ENCODE measurements at places on chromosomes 7 and 10. TPM values are rescaled to one million over a fixed set of nuclear protein-coding genes. Genes with fewer than 3 reads are reported as not detected.

POLR3A gene
- total RNA-seq: 14.3 TPM

GRCh38 chr10:112141292-112141691, 42.3 kb downstream of the GPAM start:
- no peak for DNase-seq

DNA sequence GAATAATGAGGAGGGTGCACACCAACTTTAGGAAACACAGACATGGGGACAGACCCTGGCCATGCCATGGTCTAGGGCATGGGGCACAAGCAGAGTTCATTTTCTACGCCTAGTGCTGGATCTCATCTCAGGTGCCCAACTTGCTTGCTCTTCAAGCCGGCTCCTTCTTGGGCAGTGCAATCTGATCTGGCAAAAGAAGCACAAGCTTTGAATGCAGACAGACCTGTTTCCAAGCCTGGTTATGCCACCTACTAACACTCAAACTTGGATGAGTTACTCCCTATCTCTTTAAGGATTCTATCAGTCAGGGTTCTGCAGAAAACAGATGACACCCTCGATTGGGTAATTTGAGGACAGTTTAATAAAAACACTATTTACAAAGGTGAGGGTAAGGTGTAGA, 34.9 kb upstream of the WAPL start:
- no peak for DNase-seq

- DNase-seq: peak; percentile 78
Measured at GRCh38 chr7:26090927-26091519, 61.0 kb upstream of the NFE2L3 start.

CPN1 gene
- total RNA-seq: not detected

- no peak for DNase-seq
Measured at GRCh38 chr7:95365151-95365550, 31.0 kb downstream of the PON3 start.

OPN1SW gene
- not detected for total RNA-seq

OPN4 gene
- not detected for total RNA-seq

GRCh38 chr7:67486401-67486800, 489.8 kb downstream of the TYW1 start:
- no peak for DNase-seq

DNA sequence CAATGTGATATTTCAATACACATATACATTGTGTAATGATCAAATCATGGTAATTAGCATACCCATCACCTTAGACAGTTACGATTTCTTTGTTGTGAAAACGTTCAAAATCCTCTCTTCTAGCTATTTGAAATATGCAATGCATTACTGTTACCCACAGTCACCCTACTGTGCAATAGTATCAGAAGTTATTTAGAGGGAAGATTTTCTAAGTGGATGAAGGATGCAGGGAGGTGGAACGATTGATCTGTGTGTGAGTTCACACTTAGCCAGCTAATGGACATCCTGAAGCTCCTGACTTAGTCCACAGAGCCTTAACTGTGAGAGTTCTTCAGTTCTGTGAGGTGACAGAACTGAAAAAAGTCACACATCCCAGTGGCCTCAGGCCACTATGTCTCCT, 97.2 kb upstream of the LAMB4 start:
- DNase-seq: no peak

GRCh38 chr10:20105236-20105635, 289.0 kb downstream of the PLXDC2 start:
- DNase-seq: no peak

DNA sequence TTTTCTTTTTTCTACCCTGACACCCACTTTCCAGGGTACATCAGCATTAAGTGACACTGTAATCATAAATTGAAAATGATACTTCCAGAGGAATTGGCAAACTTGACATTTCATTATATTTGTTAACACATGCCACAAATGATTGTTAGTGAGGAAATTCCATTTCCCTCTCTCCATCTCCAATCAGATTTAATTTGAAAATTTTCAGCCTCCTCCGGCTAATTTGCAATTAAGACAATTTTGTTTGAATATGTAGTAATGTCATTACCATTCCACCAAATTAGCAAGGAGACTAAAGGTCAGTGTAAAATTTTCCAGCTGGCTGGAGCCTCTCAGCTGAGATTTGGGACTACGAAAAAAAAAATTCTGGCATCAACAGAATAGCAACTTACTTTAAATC, 242.7 kb downstream of the FOXP2 start:
- no peak for DNase-seq

GRCh38 chr7:117600911-117601310, 121.1 kb downstream of the CFTR start:
- no peak for DNase-seq

- DNase-seq: peak; percentile 17
Measured at GRCh38 chr7:139132887-139133286, 23.4 kb upstream of the ZC3HAV1 start.

DNA sequence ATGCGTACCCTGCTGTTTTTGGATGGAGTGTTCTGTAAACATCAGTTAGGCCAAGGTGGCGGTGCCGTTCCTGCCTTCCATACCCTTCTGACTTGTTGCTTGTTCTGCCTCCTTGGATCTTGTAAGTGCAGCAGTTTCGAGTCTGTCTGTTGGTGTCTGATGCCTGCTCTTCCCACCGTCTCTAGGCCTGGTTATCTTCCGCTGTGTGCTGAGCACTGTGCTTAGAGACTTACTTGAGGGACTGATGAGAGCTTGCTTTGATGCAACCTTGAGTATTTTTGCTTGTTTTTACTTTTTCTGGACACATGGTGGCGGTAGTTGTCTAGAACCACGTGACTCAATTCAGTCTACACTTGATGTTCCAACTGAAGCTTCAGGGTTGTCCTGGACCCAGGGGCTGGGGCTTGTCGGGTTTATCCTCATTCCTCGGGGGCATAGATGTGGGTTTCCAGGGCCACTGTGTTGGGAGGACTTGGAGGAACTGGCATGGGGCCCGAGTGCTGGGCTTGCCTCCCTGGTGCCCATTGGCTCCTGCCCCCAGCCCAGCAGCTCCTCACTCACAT, 14.4 kb upstream of the SPRN start:
- peak; percentile 42 for DNase-seq
